ENCODE measurements at places on chromosomes 6 and 20.

- DNase-seq = no peak
Measured at GRCh38 chr6:166206510-166207283, 39.0 kb upstream of the TBXT start.

GRCh38 chr6:129370268-129370916 lies 339.6 kb downstream of the ARHGAP18 start:
- peak; percentile 63 for DNase-seq

DNA sequence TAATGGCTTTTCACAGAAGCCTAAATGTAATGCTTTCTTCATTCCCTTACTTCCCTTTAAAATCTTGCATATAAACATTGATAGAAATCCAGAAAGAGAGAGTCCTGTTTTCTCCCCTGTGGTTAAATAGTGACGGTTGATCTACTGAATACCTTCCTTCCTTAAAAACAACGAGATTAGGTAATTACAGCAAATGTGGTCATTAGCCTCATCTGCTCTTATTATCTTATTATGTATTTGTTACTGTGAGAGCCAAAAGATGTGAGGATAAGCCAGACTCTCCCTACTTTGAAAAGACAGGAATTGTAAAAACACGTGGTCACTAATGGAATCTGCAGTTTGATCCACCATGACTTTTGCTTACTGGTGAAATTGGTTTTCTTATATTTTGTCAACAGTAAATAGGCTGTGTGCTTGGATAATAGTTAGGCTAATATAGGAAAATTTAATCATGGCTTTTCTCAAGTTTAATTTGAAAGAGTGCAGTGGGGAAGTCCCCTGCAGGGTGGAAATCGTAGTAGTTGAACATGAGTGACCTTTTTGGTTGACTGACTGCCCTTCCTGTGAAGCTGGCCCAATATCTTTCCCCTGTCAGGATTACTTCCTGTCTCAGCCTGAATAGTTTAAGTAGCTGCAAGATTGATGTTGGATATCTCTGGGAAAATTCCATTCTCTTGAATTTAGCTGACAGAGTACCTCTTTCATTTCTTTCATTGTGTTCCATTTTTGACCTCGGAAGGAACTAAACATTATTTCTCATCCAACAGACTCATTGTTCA lies 62.8 kb downstream of the JARID2 start:
- no peak for DNase-seq

- no peak for DNase-seq
Measured at GRCh38 chr20:12179692-12180091, 262.0 kb downstream of the BTBD3 start.

GRCh38 chr6:55557146-55557545 lies 21.8 kb downstream of the HMGCLL1 start:
- no peak for DNase-seq

GRCh38 chr20:11849976-11850670 lies 67.6 kb upstream of the BTBD3 start:
- no peak for DNase-seq

DNA sequence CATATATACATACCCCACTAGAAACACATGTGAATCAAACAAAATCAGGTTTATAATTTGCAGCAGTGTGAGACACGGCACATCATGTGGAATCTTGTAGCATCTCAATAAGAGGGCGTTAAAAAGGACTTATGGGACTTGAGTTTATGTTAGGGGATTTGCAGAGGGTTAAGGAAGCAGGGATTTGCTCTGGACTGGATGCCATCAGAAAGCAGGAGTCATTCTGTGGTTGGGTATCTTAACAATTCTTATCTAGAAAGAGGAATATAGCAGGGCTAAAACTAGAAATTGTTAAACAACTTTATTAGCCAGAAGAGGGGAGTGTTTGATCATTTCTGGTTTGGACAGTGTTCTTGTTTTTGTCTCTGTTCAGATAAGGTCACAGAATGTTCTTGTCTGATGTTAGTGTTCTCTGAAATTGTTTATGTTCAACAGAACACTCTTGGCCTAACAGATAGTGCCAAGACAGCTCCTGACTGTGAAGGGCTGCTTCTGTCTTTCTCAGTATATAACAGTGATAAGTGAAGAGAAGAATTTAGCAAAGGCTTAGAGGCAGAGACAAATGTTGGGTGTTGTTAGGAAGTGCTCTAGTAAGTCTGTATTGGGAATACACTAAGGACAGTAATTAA lies 39.2 kb downstream of the LIN28B start:
- DNase-seq = no peak

DNA sequence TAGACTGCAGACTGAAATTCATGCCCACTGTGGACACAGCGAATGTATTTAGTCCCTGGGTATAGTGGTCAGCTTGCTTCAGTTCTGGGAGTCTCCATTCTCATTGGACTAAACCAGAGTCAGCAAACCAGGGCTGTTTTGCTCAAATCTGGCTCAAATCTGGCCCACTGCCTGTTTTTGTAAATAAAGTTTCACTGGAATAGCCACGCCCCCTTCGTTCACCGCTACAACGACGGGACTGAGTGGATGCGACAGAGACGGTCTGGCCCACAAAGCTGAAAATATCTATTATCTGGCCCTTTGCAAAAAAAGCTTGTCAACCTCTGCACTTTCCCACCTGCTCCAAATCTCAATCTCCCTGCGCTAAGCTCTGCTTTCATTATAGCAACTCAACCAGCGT lies 135.4 kb downstream of the BMP7 start:
- no peak for DNase-seq

DNA sequence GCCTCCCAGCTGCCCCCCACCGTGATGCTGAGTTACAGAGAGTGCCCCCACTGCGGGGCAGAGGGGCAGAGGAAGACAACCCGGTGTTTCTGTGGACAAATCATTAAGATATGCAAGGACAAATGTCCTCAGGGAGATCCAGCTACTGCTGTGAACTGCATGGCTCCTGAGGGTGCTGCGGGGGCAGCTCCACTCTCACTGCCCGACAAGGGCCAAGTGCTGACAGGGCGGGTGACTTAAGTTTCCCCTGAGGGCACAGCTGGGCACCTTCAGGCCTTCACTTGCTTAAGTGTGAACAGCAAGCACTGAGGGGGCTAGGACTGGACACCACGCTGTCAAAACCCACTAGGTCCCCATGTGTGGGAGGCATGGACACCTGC lies 26.2 kb upstream of the TCFL5 start:
- DNase-seq = no peak

- DNase-seq = no peak
Measured at GRCh38 chr20:2162823-2163166, 61.2 kb downstream of the STK35 start.

GRCh38 chr6:2859185-2859700 lies 17.6 kb upstream of the SERPINB1 start:
- DNase-seq = no peak

DNA sequence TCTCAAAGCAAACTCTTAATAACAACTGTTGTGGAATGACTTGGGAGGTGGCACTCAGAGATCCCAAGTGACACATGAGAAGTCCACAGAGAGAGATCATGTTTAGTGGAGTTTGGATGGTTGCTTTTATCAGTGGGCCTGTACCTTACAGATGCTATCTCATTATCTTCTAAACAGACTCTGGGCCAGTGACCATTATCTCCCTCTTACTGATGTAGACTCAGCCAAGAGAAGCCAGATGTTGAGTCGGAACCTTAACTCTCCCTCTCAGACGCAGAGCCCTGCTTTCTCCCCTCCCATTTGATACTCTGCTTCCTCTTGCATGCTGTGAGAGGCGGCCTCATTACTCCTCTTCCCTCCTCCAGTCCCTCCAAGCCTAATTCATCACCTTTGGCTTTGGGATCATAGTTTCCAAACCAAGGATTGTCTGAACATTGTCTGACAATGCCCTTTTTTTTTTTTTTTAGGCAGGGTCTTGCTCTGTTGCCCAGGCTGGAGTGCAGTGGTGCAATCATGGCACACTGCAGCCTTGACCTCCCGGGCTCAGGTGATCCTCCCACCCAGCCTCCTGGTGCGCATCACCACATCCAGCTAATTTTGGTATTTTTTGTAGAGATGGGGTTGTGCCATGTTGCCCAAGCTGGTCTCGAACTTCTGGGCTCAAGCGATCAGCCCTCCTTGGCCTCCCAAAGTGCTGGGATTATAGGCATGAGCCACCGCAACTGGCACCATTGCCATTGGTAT lies 4.5 kb upstream of the DDR1 start:
- DNase-seq = no peak

DNA sequence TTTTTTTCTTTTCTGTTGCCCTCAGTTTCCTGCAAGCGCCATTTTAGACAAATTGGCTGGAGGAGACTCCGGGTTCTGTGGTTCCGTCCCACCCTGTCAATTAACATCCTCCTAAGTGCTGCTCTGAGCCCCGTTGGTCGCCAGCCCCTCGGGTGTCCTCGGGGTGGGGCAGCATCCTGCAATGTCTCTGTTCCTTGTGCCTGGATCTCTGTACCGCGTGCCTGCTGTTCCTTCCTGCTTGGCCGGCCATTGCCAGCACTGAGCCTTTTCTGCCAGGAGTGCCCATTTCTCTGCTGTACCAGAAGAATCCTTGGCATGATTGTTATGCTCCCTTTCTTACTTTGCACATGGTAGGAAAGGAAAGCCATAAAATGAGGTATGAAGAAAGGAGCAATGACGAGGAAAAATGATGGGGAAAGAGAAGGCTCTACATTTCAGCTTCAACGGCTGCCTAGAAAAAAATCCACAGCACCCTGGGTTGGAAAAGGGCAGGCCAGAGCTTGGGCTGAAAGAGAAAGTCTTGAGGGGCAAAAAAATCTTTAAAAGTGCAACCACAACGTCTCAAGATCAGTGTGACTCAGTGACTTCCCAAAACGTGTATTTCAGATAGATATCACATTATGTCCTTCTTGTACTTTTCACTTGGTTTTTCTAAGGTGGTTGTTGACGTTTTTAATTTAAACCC lies 256.7 kb downstream of the CLIC5 start:
- no peak for DNase-seq

GRCh38 chr20:2237059-2237458 lies 58.7 kb upstream of the TGM3 start:
- peak; percentile 31 for DNase-seq

DNA sequence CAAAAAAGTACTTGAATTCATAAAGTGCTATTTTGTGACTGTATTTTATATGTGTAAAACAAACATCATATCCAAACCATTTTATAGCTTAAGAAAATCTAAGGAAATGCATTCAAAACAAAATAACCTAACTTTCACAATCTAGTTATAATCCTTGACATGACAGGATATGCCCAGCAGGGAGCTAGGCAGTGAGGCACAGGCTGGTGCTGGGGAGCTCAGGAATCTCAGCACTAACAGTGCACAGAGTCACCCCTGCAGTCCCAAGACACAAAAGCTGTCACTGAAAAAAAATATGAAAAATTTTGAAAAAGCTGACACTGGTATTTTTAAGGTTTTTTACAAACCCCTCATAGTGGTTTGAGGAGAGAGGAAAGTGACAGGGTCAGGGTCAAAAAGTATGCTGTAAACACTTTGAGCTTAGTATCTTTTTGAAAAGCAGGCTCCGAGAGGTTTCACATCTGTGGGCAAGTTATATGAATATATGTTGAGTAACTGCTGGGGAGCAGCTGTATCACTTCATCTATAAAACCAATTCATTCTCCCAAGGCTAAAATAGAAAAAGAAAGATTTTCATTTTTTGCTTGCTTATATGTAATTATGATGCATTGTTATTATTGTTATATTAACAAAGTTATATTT lies 24.1 kb downstream of the LGSN start:
- DNase-seq = peak; percentile 7

- no peak for DNase-seq
Measured at GRCh38 chr6:130466748-130467061, 100.9 kb downstream of the TMEM200A start.

DNA sequence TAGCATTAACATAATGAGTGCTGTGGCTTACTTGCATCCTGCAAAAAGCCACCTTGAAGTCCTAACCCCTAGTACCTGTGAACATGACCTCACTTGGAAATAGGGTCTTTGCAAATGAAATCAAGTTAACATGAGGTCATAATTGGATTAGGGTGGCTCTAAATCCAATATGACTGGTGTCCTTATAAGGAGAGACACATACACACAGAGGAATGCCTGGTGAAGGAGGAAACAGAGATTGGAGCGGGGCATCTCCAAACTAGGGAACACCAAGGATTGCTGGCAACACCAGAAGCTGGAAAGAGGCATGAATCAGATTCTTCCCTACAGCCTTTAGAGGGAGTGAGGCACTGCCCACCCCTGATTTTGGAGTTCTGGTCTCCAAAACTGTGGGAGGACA lies 17.6 kb upstream of the RPS6KA2 start:
- no peak for DNase-seq

- DNase-seq = no peak
Measured at GRCh38 chr6:43107344-43108062, 31.4 kb downstream of the PTK7 start.

All from neural progenitor cell (in vitro differentiated cells).